ENCODE measurements at places on chromosomes 2 and 18.
A peak's percentile ranks its signal among the peaks of the same experiment; 100 is the strongest.

DNA sequence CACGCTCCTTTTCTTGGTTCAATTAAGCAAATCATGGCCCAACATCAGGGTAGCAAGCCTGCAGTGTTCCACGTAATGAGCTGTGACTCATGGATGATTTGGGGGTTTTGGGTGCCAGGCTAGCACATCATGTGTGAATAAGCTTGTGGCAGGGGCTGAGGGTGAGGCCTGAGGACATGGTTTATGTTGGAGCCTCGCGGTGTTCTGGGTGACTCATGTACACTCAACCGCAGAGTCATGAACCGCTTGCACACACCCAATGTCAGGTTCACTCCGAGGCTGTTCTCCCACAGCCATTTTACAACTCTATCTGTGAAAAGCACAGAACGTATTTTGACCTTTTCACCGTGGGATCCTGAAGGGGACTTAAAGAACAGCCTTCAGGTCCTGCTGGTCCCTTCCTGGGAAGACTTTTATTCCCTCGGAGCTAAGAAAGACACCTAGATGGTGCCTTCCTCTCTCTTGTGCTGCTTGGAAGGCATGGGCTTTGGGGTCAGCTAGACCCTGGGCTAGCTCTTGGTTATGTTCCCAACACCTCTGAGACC, 139.9 kb upstream of the ZEB2 start:
- no peak for DNase-seq

DNA sequence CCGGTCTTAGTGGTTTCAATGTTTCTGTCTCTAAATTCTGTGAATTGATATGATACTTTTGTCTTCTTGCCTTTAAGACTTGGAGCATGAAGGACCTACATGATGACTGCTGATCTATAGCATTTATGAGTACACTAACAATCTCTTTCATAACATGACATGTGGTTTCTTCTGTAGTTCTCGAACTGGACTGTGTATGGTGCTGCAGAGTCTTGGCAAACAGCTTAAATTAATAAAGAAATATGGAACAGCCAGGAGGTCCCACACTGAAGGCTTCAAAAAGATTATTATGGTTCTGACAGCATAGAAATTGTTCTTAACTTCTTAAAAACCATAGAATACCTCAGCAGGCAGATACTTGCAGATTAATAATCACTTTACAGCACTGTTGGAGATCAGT, 145.0 kb downstream of the DCC start:
- DNase-seq = no peak

GRCh38 chr2:199693861-199694260, 157.1 kb downstream of the FTCDNL1 start:
- no peak for DNase-seq

- no peak for DNase-seq
Measured at GRCh38 chr2:144426355-144426754, 93.6 kb downstream of the ZEB2 start.

- DNase-seq = peak; percentile 14
Measured at GRCh38 chr2:129904532-129905446, 74.7 kb upstream of the RAB6C start.

DNA sequence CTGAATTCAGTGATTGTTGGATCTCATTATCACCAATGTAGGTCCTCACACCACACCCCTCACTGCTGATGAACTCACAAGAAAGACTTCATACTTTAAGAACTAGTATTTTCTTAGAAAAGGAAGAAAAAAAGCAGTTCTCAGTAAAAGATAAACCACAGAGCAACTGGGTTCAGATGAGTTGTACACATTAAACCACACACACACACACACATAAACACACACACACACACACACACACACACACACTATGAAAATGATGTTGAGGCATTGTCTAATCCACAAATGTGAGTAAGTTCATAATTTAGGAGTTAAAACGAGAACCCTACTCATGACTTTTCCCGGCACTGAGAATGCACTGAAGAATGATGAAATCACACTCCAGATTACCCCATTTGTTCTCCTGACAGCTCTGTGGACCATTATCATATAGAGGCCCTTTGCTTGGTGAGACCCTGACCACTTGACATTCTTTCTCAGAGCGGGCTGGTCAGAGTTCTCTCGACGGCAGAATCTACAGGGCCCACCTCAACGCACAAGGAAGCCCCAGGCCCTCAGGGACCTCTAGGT, 106.2 kb downstream of the BCL2 start:
- DNase-seq = no peak

- no peak for DNase-seq
Measured at GRCh38 chr18:75592527-75592926, 165.0 kb upstream of the SMIM21 start.

GRCh38 chr18:77481541-77481940, 231.9 kb downstream of the GALR1 start:
- DNase-seq = no peak

- no peak for DNase-seq
Measured at GRCh38 chr2:210611466-210611865, 55.1 kb downstream of the CPS1 start.

DNA sequence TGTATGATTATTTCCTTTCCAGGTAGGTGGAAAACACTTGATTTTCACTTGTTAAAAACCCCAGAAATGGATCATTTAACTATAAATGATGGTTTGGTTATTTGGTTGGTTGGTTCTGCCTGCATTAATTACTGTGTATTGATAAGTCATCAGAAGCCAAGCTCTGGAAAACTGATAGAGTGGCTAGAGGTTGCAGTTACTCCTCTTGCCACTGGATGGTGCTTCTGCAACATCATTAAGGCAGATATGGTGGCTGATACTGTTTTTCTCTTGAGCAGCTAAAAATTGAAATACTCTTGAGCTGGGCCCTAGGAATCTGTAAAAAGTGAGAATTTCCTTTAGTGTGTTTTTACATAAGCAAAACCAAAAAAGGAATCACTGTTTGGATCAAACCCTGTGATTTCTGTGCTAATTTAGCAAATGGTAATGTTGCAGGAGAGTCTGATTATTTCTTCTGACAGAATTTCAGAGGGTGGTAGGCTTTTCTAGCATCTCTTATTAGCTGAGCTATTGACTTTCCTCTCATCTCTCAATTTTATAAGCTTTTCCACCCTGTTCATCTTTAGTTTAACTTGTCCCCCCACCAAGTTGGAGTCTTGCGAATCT, 54.3 kb downstream of the RAB10 start:
- no peak for DNase-seq

- DNase-seq = no peak
Measured at GRCh38 chr2:77372636-77373035, 149.5 kb downstream of the LRRTM4 start.

- DNase-seq = no peak
Measured at GRCh38 chr18:5518899-5519371, 24.9 kb downstream of the EPB41L3 start.

DNA sequence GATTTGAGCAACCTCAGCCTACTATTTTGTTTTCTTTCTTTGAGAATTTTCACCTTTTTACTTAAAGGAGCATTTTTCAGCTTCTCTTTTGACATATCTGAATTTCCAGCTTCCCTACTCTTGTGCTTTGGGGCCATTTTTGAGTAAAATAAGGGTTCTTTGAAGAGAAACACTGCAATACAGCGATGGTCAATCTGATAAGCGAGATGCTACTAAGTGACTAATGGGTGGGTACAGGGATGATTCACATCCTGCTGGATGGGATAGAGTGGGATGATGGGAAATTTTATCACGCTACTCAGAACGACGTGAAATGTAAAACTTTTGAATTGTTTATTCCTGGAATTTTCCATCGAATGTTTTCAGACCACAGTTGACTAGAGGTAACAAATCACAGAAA, 211.5 kb downstream of the TMEM247 start:
- DNase-seq = no peak

GRCh38 chr2:239727182-239727775, 297.9 kb downstream of the NDUFA10 start:
- DNase-seq = no peak

DNA sequence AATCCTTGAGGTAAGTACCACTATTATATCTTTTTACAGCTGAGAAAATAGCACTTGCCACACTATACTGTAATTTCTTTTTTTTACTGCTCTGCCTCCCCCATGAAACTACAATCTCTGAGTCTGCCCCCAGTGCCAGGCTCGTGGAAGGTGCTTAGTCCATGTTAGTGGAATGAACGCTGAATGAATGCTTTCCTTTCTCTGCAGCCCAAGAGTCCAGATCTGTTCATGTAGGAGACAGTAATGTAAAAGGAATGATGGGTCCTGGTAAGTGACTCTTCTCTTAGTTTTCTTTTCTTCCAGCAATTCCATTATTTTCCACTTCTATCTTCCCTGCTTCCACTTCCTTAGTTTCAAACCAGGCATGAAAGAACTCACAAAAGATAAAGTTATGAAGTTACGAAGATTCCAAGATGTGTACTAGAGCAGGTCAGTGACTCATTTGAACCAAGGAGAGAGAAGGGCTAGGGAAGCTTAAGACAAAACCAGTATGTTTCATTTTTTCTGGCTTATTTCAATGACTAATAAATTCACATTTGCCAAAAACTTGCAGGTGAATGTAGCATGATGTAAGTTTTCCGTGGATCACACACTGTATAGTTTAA, 46.0 kb downstream of the ARHGEF33 start:
- no peak for DNase-seq

DNA sequence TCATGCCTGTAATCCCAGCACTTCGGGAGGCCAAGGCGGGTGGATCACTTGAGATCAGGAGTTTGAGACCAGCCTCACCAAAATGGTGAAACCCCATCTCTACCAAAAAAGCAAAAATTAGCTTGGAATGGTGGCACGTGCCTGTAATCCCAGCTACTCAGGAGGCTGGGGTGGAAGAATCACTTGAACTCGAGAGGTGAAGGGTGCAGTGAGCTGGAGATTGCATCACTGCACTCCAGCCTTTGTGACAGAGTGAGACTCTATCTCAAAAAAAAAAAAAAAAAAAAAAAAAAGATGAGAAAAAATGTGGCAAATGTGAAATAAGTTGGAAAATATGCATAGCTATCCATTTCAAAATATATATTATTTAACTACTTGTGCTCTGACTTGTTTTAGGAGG, 65.0 kb downstream of the KCNS3 start:
- no peak for DNase-seq

DNA sequence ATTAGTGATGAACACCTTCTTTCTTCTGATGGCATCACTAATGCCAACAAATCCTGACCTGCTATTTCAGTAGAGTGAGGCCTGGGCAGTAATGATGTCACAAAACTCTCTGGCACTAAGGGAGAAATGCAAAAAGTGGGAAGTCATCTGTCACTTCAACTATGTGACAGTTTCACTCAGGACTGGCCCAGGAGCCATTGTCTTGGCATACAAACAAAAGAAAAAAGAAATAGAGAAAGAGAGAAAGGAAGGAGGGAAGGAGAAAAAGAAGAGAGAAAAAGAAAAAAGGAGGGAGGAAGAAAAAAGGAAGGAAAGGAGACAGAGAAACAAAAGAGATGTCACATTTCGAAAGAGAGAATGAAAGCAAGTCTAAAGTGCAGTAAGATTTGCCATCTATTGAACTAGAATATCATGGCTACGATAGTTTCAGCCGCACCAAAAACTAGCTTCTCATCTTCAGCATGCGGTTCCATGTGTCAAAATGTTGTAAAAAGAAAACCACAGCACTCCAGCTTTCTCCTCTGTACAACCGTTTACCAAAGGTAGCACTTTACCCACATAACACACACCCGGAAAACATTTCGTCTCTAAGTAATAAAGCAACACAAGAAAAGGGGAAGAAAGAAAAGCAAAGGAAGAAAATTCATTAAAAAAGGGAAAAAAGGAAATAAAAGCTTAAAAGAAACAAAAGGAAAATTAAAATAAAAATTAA, 50.1 kb downstream of the CD226 start:
- no peak for DNase-seq

- DNase-seq = no peak
Measured at GRCh38 chr18:12109836-12110235, 16.2 kb downstream of the ANKRD62 start.
